CD4-positive, alpha-beta T cell treated with Interleukin-6 at 100 ng/mL for 8 hours (primary cell): ENCODE measurements at places on chromosomes 5 and 9.

DNA sequence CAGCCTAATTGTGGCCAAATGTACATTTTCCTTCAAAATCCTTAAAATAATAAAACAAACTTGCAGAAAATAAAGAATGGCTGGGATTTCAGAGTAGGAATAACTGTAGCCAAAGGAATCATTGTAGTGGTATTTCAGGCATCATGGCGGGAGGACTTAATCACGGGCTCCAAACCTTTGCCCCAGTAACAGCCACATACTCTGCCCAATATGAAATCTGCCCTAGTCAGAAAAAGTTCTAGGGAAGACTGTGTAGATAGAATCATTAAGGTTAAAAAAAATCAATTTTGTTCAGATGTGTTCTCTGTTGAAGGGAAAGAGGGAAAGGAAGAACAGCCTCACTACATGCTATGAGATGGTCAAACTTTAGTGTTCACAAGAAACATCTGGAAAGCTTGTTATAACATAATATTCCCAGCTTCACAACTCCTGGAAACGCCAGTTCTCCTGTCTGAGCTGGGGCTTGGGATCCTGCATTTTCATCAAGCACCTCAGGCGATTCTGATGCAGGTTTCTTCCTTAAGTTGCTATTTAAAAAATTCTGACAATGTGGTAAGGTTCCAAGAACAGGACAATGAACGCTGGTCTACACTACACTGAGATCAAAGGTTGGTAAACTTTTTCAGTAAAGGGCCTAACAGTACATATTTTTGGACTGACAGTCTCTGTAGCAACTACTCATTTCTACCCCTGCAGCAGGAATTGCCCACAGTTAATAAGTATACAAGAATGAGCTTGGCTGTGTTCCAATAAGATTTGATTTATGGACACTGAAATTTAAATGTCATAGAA is 87.9 kb downstream of the CEMIP2 start:
- DNase-seq = no peak

DNA sequence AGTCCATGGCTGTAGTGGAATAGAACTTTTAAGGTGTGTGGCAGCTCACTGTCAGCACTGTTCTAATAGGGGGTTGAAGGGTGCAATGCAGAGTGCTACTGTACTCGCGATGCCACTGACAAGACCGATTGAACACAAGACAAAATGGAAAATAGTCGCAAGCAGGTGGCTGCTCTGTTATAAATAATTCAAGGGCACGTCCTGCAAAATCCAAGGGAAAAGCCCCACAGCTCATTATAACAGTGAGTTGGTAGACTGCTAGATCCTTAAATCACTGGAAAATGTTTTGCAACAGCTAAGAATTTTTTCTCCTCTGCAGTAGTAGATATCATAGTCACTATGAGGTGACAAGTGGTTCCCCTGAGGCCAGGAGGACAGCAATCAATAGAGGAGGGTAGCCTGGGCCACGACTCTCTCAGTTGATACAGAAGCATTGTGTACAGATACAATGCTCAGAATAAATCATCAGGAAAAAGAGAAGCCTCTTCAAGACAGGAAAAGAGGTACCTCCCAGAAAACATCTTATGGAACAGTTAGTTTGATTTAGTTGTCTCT is 926.3 kb downstream of the TLE4 start:
- no peak for DNase-seq

DNA sequence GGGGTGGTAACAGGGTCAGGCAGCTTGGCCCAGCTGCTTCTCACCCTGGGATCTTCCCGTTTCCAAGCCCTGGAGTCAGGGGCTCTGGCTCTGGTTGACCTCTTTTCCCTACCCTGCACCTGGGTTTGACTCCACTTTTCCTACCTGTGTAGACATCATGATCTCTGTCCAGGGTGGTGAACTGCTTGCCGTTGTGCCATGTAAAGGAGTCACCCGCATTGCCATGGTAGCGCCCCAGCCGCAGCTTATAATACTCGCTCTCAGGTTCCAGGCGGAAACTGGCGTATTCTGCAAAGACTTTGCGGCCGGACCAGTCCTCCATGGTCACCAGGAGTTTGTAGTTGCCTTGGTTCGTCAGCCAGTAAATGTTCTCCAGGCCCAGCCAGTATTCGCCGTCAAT is 30.9 kb downstream of the ANGPTL2 start:
- no peak for DNase-seq

- no peak for DNase-seq
These were observed 748 bp downstream of the LCN9 start for GRCh38 chr9:135663857-135664256.

- DNase-seq = no peak
These were observed 22.0 kb upstream of the COL15A1 start for GRCh38 chr9:98921732-98922131.

DNA sequence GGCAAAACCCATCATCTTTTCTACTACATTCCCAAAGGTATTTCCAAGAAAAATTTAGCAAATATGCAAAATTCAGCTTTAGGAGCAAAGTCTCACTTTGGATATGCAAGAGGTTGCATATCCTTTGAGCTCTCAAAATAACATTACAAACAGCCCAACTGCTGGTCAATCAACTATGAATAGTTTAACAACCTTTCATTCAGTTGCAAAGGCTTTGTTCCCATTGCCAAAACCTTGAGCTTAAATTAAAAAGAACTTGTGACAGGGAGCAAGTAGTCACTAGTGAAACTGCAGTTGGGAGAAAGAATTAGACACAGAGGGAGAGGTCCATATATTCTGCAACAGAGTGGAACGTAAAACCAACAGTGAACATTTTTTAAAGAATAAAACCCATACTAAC is 8.8 kb downstream of the ZNF608 start:
- no peak for DNase-seq

GRCh38 chr5:68217528-68217927 is 2.0 kb downstream of the PIK3R1 start:
- no peak for DNase-seq

DNA sequence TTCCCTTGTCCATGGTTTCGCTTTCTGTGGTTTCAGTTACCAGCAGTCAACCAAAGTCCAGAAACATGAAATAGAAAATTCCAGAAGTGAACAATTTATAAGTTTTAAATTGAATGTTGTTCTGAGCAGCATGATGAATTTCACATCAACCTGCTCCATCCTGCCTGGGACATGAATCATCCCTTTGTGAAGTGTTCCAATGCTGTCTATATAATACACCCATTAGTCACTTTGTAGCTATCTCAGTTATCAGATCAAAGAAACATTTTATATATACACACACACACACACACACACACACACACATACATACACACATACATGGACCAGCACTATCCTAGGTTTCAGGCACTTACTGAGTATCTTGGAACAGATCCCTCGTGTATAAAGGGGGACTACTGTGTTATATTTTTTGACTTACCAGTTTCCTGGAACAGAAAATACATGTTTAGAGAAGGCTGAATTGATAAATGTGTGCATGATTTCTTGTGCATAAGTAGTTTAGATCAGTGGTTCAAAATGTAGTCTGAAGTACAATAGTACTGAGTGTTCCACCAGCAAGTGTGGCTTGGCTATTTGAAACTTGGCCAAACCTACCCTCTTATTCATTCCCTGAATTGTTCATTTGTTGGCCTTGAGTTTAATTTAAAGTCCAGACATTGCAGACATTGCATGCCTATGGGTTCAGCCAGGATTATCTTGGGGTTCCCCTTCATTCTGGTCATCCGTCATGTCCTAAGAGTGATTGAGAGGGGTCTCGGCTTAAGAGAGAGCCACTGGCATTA is 510.0 kb downstream of the GADD45G start:
- DNase-seq = no peak

DNA sequence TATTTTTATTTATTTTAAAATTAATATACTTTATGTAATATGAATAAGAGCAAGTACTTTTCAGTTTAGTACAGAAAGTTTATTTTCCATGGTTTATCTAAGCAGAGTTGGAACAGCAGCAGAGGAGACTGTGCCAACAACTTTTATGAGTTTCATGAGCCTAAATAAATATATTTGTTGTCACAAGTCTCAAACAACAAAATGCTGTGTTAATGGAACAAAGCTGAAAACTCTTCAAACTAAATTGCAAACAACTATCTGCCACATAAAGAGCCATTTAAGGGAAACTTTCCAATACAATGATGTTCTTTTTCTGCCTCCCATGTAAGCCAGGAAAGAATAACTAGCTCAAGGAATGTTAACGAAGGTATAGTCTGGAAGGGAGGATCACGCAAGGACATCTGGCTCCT is 96.1 kb downstream of the FBN2 start:
- no peak for DNase-seq

DNA sequence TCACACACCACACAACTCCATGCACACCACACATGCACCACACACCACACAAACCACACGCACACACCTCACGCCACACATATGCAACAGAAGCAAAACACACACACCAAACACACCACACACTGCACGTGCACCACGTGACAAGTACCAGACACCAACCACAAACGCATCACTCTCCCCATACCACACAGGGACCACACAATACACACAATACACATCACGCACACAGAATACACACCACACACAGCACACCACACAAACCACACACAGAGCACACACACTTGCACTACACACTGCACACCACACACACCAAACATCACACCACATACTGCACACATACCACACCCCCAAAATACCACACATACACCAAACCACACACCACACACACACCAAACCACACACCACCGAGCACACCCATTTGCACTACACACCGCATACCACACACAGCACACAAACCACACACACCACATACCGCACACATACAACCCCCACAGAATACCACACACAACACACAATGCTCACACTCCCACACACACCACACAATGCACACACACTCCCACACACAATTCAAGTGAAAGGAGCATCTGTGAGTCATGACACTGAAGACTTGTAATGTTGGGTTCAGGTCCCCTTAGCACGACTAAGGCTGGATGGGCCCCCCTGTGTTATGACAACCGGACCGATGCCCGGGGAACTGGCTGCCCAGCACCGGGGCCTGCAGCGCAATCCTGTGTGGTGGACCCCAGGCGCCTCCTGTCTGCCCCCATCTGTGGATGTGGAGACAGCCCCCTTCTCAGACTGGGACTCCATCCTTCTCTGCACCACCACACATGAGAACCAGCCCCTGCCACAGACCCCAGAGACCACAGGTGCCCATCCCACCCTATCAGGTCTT is 6.0 kb upstream of the ZDHHC11 start:
- no peak for DNase-seq

GRCh38 chr5:83414601-83415000 is 56.9 kb upstream of the VCAN start:
- DNase-seq = no peak

DNA sequence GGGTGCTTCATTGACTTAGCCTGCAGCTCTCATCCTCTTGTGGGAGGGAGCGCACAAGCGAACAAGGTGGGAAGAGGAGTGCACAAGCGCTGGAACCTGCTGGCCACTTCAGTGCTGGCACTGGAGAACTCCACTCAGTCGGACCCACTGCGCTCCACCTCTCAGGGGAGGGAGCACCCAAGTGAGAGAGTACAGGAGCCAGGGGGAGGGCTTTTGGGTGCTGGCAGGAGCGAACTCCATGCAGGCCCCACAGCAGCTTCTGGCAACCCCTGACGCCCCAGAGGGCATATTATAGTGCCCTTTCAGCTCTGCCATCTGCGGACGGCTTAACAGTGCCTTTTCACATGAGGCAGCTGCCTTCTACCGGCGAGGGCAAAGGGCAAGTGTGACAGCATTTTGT is 774.2 kb upstream of the COX7C start:
- no peak for DNase-seq

- DNase-seq = no peak
These were observed 78.8 kb downstream of the GNAQ start for GRCh38 chr9:77952635-77953328.

- no peak for DNase-seq
These were observed 326.5 kb downstream of the NTRK2 start for GRCh38 chr9:84996029-84996428.

GRCh38 chr9:136629001-136629878 is 33.5 kb upstream of the EGFL7 start:
- no peak for DNase-seq
